ENCODE measurements at places on chromosomes 16 and 17. TPM values are rescaled to one million over a fixed set of nuclear protein-coding genes. Genes with fewer than 3 reads are reported as not detected.
A peak's percentile ranks its signal among the peaks of the same experiment; 100 is the strongest.

- no peak for DNase-seq
Measured at GRCh38 chr17:7613769-7614424, 800 bp downstream of the FXR2 start.

DNA sequence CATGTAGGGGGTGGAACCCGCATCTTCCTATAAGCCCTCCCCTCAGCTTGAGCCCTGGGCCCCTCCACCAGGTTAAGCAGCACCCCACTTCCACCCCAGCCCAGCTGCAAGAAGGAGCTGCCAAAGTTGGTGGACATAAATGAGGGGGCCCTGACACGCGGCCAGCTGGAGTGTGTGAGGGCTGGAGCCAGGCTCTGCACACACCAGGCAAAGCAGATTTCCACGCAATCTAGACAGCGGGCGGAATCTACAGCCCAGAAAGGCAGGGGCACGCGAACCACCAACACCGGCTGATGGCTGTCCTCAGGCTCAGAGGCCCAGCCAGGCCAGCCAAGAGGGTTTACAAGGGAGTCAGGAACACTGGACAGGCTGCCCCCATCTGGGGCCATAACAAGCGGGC, 171.2 kb downstream of the ZNF423 start:
- DNase-seq: no peak

DNA sequence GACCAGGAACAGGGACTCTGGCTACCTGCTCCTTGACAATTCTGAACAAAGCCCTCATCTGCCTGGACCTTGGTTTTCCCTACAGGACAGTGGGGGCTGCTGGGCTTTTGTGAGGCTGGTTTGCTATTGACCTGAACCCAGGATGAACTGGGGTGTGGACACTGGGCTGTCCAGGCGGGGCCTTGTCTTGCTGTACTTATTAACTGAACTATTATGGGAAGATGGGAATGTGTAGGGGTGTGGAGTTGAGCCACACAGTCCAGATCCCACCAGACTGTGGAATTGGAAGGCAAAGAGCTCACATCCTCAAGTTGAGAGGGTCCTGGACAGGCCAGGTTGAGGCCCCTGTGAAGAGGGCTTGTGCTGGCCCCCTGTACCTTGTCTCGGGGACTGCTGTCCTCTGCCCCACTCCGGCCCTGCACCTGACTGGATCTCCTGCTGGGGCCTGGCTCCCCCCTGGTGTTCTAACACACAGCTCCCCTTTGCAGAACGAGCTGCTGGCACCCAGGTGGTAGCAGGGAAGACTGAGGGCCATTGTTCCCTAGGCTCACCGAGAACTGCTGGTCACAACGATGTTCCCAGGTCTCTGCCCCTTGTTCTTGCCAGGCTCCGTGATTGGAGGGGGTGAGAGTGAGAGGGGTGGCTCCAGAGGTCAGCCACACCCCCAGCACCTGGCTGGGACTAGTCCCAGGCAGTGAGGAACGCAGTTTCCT, 51.8 kb upstream of the CDC42EP4 start:
- DNase-seq: no peak

- no peak for DNase-seq
Measured at GRCh38 chr17:73749337-73749823, 105.1 kb upstream of the SDK2 start.

DNA sequence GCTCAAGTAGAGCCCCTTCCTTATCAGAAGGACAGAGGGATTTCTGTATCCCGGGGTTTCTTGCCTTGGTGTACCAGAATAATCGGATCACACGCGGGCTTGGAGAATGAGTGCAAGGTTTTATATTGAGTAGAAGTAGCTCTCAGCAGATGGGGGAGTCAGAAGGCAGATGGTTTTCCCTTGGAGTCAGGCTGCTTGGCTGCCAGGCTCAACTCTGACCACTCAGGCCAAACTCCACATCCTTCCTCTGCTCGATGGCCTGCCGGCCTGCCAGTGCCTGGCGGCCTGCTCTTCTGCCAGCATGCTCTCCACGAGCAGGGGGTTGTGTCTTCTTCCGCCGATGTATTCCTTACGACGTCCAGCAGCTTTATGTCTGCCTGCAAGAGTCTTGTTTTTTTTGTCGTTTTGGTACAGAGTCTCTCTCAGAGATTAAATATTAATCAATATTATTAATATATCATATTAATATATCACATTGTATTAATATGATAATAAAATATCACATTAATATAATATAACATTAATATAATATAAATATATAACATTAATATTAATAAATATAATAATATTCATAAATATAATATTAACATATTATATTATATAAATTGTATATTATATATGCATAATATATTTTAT, 229.2 kb upstream of the WSCD1 start:
- DNase-seq: no peak

- DNase-seq: no peak
Measured at GRCh38 chr17:65800655-65801054, 239.2 kb upstream of the AXIN2 start.

CTCF gene
- 67.6 TPM for total RNA-seq

- DNase-seq: no peak
Measured at GRCh38 chr16:23710504-23710903, 2.5 kb downstream of the ERN2 start.

G6PC1 gene
- total RNA-seq: not detected

ATP2A1 gene
- 2.6 TPM for total RNA-seq

GRCh38 chr17:2094891-2095535, 40.1 kb downstream of the HIC1 start:
- no peak for DNase-seq

- DNase-seq: peak; percentile 64
Measured at GRCh38 chr16:20763461-20764232, at the start of gene ACSM3. TSS of gene ACSM3 (plus strand) at chr16:20764014. CDS start at chr16:20770035, 6,021 bp downstream.

GRCh38 chr17:47714773-47715396, 18.2 kb upstream of the TBX21 start:
- no peak for DNase-seq

USP10 gene
- 153 TPM for total RNA-seq

DNA sequence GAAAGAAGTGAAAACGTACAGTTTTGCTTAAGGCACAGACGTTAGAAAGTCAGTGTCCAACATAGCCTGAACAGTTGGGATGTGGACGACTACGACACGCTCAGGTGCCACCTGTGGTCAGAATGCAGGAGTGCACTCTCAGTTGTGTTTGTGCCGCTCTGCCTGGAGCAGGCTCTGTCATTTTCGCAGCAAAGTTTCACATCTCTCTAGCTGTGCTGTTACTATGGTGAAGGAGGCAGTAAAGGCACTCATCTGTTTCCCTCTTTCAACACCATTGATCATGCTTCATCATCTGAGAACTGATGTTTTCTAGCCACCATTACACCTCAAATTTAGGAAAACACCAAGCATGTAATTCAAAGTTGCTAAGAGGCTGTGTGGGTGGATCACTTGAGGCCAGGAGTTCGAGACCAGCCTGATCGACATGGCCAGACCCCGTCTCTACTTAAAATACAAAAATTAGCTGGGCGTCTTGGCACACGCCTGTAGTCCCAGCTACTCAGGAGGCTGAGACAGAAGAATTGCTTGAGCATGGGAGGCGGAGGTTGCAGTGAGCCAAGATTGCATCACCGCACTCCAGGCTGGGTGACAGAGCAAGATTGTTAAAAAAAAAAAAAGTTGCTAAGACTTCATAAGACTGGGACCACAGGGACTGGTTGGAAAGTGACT, 44.9 kb upstream of the DNAJA2 start:
- peak; percentile 24 for DNase-seq

- no peak for DNase-seq
Measured at GRCh38 chr16:8882725-8883377, 700 bp downstream of the LITAFD start.

GRCh38 chr17:49110509-49110908, 22.1 kb upstream of the B4GALNT2 start:
- no peak for DNase-seq

ADAM11 gene
- 0.52 TPM for total RNA-seq

DNA sequence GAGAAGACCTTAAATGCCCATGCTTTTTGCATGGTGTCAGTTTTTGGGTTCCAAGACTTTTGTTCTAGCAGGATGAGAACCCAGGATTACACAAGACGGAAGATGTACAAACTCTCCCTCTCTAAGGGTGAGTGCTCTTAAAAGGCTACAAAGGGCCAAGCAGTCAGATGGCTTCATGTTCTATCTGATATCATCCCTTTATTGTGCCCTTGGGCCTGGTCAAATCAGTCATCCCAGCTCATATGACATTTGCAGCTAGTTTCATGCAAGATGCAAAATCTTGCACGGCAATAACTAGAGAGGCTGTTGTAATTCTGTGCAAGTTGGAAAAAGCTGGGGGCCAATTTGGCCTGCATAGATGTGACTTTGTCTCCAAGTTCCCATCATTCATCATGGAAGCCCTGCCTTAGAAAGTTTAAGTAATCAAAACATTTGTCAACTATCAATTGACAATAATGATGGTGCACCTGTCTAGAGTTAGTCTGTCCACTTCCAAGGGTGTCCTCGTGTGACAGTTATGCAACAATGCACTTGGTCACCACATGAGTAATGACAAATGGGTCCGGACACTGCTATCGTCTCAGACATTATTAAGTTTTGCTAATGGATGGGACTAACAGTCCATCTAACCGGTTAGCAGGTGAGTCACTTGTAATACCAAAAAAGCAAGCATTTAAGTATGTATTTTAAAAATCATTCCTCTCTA, 58.6 kb upstream of the ZFHX3 start:
- no peak for DNase-seq

SLC6A2 gene
- total RNA-seq: not detected

- DNase-seq: no peak
Measured at GRCh38 chr17:65536573-65537342, 24.7 kb downstream of the AXIN2 start.

CDH1 gene
- total RNA-seq: 0.64 TPM

DNA sequence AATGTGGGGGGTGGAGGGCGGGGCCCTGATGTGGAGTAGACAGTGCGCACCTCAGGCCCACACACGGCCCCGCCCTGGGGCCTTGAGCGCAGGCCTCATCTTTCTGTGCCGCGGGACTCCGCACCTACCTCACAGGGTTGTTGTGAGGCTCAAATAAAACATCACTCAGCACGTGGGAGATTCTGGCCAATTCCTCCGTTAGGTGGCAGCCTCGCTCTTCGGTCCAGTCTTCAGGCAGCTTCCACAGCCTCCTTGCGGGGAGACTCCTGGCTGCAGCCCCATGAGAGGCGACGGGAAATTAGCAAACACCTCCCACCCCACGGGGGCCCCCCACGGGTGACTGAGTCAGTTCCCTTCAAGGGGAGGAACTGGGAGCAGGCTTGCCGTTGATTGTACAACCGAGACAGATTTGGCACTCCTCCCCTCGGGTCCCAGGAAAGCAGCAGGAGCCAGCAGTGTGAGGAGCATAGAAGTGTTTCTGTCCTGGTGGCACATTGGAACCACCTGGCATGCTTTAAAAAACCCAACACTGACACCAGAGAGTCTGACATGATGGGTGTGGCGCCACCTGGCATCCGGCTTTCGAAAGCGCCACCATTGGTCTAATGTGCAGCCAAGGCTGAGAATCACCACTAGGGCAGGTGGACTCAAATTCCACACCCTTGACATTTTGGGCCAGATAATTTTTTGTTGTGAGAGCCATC, 7.6 kb downstream of the MRM1 start:
- DNase-seq: no peak

GRCh38 chr17:6420173-6420641, 14.7 kb downstream of the AIPL1 start:
- DNase-seq: no peak

DNA sequence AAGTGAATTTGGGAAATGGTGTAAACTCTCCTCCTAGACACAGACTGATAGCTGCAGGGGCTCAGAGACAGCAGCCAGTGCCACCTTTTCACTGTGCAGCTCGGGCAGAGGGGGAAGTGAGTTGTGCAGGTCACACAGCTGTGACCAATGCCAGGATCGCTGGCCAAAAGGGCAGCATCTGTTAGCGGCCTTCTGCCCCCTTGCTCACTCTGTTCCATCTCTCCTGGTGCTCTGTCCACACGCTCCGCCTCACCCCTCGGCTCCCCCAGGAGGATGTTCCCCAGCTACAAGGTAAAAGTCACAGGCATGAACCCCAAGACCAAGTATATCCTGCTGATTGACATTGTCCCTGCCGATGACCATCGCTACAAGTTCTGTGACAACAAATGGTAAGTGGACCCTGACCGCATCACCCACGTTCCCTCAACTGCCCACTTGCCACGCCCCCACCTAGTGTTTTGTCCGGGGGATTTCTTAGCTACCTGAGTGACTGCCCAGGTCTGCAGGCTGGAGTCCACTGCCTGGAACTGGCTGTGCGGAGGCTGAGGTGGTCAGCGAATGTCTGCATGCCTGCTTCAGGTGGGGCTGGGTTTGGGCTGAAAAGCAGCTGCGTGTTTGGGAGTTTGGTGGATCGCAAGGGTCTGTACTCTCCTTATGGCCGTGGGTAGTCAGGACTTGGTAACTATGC, 13.5 kb downstream of the TBX4 start:
- no peak for DNase-seq
